ENCODE measurements at places on chromosomes 5 and 9.

DNA sequence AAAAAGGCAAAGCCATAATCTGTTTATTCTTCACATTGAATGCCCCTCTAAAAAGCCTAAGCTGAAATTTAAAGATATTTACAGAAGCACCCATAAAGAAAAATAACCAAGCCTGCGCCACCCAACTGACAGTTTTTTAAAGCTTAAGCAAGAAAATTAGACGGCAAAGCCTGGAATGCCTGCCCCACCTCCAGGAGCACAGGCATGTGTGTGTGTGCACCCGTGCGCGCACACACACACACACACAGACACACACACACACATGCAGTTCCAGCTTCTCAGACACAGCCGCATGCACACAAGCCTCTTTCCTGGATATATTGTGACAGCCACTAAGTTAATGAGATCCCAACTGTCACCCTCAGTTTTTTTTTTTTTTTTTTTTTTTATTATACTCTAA lies 88.2 kb downstream of the FRMD3 start:
- no peak for DNase-seq

GRCh38 chr5:171806976-171807747 lies 21.5 kb downstream of the SMIM23 start:
- DNase-seq = no peak

GRCh38 chr5:90170261-90170660 lies 239.3 kb downstream of the CETN3 start:
- DNase-seq = no peak

GRCh38 chr5:87268970-87269377 lies 1.3 kb downstream of the RASA1 start:
- no peak for DNase-seq

GRCh38 chr5:91417219-91417618 lies 34.1 kb upstream of the ARRDC3 start:
- no peak for DNase-seq

DNA sequence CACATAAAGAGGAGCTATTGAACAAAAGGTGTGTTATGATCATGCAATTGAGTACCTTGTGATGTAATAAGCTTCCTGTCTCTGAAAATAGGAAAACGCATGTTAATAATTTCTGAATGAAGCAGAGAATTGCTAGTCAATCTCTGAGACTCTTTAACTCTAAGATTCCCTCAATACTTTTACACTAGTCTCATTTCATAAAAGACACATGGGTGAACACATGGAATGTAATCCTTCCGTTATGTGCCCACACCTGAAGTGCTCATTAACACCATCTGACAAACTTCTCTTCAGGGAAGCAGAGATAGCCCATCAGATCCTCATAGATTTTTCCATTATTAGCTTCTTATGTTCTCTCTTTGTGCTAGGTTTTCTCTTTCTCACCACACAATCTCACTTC lies 182.4 kb downstream of the TLR4 start:
- no peak for DNase-seq

DNA sequence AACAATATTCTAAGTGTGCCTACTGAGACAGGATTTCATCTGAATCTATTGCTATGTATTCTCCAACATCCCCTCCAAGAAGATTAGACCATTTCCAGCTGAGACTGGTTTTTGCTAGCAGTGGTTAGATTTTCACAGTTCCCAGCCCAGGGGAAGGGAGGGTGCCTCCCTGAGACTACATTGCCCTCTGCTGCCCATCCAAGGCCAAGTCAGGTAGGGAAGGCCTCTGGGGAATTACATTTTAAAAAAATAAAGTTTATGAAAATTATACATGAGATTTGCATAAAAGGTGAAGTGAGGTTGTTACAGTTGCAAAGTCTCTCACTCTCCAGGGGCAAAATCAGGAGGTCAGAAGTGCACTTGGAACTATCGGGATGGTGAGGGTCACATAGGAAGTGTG lies 28.0 kb upstream of the SYK start:
- no peak for DNase-seq

GRCh38 chr5:72338689-72339209 lies 18.6 kb downstream of the PTCD2 start:
- no peak for DNase-seq

DNA sequence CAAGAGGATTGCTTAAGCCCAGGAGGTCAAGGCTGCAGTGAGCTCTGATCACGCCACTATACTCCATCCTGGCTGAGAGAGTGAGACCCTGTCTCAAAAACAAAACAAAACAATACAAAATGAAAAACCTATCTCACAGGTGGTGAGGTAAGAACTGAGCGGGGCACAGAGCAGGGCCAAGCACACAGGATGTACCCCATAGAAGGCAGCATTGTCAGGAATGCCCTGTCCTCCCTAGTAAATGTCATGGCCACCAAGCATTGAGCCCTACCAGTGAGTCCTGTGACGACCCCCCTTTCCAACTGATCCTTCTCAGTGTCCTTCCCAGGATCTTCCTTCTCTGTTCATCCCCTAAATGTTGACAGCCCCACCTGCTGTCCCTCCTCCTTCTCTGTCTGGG lies 44.6 kb upstream of the ALDH1B1 start:
- DNase-seq = no peak

DNA sequence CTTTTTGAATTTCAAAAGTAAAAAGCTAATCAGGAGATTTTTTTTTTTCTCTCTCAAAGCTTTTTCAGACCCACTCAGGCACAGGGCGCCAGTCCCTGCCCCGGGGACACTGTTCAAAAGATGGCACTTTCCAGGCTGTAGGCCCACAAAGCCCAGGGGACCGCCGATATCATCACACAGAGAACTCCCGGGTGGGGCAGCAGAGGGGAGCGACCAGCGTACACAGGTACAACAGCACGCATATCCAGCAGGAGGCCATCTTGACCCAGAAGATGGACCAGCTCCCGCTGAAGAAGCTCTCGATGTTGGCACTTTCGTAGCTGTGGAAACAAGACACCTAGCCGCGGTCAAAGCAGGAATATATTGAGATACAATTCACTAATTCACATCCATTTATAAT lies 108.3 kb downstream of the THBS4 start:
- no peak for DNase-seq

GRCh38 chr9:130672933-130673615 lies 8.7 kb downstream of the PRDM12 start:
- DNase-seq = no peak

DNA sequence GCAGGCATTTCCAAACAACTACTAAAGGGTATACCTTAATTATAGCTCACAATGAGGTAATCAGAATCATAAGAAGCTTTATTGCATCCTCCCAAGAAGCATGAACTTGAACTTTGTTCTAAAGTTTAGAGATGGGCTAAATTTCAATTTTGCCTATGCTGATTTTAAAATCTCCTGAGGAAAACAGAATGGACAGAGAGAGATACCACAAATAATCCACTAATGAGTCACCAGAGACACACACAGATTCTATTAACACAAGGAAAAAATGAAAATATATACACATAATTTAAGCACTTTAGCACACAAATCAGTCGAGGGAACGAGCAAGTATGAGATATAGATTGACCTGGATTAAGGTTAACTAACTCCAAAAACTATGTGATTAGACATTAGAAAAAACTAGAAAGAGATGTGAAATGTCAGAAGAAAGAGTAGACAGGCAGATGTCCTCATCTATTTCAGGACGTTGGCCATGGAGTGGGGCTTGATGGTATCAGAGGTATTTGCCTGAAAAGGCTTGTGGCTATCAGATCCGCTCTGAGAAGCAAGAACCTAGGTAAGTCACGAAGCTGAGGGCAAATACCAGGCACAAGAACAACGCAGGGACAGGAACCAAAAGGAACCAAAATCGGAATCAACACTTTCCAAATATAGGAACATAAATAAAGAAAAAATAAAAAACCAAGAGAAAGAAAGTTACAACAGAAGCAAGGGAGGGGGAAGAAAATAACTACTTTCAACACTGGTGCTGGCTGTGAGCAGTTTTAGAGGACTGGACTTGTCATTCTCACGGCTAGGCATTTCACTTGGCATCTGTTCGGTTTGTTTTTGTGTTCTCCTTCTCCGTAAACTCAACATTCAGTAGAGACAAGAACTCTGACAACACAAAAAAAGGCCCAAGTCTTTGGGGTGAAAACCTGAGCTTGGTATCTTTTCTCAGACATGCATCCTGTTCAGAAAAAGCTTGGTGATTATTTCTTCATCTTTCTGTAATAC lies 294.6 kb upstream of the PUM3 start:
- DNase-seq = no peak

DNA sequence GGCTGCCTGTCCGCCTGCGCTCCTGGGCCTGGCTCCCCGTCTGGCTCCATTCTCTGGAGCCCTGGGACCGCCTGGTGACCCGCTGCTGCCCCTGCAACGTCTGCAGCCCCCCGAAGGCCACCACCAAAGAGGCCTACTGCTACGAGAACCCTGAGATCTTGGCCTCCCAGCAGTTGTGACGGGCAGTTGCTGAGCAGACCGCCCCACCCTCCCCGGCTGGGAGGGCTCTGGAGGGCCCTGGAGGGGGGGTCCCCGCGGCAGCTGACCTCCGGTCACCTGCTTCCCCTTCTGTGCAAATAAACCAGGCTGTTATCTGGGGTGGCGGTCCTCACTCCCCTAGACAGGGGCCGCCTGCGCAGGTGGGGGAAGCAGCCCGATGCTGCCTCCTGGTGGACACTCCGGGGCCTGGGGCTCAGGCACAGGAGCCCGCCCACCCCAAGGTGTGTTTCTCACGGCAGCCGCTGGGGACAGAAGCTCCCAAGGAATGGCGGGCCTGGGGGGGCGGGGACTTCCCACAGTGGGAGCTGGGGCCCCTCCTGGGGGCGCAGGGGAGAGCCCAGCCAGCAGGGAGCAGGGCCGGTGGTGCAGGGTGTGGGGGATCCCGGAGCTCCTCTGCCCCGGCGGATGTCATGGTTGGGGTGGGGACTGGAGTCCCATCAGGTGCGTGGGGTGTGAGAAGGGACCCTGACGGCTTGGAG lies 4.7 kb upstream of the TUBB4B start:
- peak; percentile 87 for DNase-seq

GRCh38 chr5:142902186-142902965 lies 132.2 kb downstream of the ARHGAP26 start:
- DNase-seq = no peak

GRCh38 chr9:129669946-129670345 lies 4.5 kb downstream of the PRRX2 start:
- no peak for DNase-seq

DNA sequence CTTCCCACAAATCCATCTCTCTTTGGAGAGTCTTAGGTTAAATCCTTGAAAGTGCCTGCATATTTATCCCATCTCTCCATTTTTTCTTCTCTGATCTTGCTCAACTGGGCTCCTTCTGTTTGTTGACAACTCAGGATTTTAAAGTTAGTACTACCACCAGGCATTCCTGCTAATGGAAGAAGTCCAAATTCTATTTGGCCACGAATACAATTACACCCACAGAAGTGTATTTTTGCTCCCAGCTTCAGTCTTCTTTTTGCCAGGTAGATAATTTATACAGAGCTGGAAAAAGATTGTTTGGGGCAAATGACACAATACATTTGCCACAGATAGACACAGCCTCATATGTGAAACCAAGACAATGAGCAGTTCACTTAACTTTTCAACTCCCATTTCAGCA lies 74.8 kb downstream of the CETN3 start:
- no peak for DNase-seq

DNA sequence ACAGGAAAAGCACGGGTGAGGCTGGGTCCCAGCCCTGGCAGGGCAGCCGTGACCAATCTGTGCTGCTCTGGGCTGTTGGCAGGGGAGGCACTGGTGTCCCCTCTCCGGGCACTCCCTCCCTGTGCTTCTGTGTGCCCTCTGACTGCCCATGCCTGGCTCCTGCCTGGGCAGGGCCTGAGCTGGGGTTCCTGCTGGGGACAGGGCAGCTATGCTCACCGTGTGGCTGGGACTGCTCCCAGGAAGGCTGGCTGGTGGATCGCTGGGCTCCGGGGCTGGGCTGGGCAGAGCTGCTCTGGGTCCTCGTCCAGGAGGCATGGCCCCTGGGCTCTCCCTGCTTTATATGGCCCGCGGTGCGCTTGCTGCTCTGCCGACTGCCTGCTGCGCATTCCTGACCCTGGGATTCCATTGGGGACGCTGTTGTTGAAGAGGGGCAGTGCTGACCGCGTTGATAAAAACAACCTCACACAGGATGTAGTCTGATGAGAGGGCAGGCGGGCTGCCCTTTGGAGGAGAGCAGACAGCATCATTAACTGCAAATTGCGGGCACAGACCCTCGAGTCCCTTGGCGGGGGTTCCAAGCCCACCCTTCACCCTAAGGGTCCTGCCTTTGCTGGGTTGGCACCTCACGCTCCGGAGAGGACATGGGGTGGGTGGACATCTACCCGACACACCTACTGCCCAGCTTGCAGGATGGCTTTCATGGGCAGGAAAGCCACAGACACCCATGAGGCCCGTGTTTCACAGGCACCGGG lies 955 bp downstream of the QRFP start:
- DNase-seq = no peak

GRCh38 chr9:38186404-38187115 lies 117.5 kb upstream of the SHB start:
- DNase-seq = no peak

GRCh38 chr5:103271570-103272289 lies 13.2 kb downstream of the MACIR start:
- DNase-seq = no peak

- DNase-seq = no peak
Measured at GRCh38 chr9:121261755-121262154, 6.2 kb upstream of the GSN start.

GRCh38 chr5:157521704-157522029 lies 53.9 kb downstream of the ADAM19 start:
- DNase-seq = no peak

DNA sequence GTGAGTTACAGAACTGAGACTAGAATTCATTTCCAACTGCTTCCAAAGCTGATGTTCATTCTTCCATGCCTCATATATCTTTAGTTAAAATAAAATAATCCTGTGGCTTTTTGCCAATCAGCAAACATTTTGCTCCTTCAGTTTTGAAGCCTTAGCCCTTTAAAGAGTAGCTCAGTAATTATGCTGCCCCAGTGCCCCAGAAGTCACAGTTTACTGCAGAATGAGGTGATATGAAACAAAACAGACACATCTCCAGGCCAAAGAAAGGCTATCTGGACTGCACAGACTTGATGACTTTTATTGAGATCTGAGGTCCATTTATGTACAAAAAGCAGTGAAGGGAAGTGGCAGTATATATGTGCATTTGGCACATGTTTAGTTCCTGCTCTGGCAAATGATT lies 285.8 kb upstream of the ZNF462 start:
- no peak for DNase-seq
